Chondrocyte (in vitro differentiated cells): ENCODE measurements at places on chromosomes 12 and 14.

- no peak for DNase-seq
Observed at GRCh38 chr14:54207476-54208462, 189.0 kb upstream of the CDKN3 start.

DNA sequence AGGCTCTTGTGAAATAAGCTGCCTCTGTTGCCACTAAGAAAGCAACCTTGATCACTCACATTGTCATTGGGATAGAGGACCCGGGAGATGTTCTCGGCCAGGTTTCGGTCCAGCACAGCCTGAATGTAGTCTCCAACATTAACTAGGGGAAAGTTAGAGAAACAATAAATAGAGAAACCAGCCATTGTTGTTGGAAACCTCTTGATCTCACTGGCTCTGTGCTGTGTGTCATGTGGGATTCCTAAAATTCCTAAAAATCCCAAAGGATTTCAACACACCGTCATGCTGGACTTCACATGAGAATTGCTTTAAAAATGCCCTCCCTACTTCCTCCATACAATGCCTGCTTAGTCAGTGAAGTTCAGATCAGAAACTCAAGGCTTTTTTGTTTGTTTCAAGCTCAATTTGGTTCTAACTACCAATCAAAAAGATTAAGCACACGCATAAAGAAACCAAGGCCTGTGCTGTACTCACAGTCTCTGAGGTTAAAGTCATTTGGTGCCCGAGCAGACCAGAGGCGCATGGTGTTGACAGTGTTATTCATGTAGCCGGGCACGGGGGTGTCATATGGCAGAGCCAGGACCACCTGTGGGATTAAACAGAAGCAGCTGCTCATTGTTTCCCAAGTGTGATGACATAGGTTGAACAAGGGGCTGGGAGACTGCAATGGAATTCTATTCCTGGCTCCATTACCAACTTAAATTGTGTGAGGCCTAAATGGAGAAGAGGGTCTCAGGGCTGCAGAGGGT is 23.6 kb downstream of the PYGL start:
- DNase-seq = no peak

- DNase-seq = peak; percentile 86
Observed at GRCh38 chr14:105917933-105918436, 391.6 kb downstream of the TMEM121 start.

DNA sequence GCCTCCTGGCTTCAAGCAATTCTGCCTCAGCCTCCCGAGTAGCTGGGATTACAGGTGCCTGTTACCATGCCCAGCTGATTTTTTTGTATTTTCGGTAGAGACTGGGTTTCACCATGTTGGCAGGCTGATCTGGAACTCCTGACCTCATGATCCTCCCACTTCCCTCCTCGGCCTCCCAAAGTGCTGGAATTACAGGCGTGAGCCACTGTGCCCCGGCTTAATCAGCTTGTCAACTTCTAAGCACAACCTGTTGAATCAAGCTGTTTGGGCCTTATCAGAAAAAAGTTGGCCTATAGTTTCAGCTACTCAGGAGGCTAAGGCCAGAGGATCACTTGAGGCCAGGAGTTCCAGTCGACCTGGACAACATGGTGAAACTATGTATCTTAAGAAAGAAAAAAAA is 7.9 kb downstream of the MARK3 start:
- DNase-seq = no peak

GRCh38 chr12:92496790-92497189 is 206.0 kb upstream of the PLEKHG7 start:
- no peak for DNase-seq

- DNase-seq = no peak
Observed at GRCh38 chr12:65602610-65603295, 221.5 kb upstream of the HMGA2 start.

DNA sequence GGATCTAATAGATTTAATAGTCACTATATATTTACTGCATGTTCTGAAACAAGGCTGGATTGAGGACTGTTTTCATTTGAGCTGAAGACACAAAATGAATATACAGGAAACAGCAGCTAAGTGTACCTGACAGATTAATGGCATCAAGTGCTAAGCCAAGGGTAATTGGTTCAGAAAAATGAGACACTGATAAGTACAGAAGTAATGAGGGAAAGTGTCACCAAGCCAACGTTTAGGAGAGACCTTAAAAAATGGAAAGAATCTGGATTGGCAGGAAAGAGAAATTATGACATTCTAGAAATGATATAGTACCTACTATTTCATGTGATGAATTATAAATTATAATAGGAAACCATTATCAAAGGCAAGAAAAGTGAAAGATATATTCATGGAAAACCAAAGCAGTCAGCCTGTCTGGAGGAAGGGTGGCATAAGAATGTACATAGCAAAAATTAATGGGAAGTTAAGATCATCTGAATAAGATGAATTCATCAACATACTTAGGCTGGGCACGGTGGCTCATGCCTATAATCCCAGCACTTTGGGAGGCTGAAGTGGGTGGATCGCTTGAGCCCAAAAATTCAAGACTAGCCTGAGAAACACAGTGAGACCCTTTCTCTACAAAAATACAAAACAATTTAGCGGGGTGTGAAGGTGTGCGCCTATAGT is 21.0 kb upstream of the DUSP16 start:
- DNase-seq = no peak

DNA sequence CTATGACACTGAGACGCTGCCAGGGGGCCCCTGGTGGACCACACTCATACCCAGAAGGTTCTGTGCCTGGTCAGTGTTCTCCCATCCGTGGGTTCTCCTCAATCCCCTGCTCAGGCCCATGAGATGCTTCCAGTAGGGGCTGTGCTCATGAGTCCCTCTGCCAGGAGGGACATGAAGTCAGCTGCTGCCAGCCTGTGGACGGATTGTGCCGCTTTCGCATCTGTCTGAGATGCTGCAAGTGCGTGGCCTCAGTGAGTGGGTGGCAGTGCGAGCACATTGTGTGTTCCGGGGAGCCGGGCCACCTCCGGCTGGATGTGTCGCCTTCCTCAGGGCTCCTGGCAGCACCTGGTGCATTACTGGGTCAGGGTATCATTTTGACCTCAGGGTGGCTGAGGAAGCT is 15.5 kb downstream of the TUNAR start:
- no peak for DNase-seq

DNA sequence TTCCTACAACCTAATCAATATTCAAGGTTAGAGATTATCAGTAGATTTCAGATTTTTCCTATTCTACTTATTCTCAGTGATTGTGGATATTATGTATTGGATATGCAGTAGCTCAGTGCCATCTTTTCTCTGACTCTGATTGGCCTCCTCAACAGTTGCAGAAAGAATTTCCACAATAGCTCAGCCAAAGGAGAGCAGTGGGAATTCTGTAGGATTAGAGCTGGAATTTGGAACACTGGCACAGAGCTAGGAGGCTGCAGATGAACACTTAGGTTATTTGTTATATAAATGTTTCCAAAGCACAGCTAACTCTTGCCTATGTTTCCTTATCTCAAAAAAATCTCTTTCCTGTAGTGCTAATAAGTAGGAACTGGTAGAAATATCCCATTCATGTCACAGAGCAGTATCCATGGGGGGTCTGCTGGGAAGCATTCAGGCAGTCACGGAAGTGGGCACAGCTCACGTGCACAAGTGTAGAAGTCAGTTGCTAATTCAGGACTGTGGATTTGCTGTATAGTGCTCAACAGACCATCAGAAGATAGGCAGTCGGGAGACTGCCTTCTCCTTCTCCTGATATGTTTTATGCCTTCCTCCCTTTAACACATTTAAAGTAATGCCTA is 116.2 kb upstream of the TMEM260 start:
- no peak for DNase-seq

- no peak for DNase-seq
Observed at GRCh38 chr12:57927086-57927485, 14.3 kb upstream of the ATP23 start.

- no peak for DNase-seq
Observed at GRCh38 chr14:61625165-61625564, 70.1 kb upstream of the HIF1A start.

DNA sequence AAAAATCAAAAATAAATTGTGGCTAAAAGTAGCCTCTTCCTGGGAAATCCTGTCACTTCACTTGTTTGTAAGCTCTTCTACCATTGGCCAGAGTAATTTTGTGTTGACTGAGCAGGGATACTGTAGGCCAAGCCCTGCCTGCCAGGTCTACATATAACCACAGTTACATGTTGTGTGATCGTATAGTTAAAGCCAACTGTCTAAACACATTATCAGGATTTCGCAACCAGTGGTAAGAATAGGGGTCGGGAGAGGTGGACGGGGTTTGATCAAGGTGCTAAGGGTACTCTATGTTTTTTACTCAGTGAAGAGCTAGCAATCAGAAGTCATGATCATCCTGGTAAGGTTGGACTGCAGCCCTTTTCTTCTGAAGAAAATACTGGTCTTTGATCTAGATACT is 13.4 kb downstream of the ANKRD13A start:
- DNase-seq = no peak

- no peak for DNase-seq
Observed at GRCh38 chr14:71237556-71237955, 330.3 kb downstream of the PCNX1 start.

GRCh38 chr12:46518729-46519128 is 146.2 kb upstream of the SLC38A2 start:
- no peak for DNase-seq

DNA sequence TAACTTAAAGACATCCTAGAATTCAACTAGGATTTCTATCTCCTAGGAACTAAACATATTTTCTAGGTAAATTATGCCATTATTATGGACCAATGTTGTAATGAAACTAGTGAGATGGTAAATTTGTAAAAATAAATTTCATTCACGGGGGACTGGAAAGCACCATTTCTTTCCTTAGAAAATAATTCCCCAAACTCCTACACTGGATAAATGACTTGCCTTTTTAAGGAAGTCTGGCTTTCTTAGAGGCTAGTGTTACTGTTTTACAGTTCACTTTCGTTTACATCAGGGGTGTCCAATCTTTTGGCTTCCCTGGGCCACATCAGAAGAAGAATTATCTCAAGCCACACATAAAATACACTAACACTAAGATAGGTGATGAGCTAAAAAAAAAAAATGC is 3.3 kb downstream of the SLC39A9 start:
- DNase-seq = no peak

GRCh38 chr14:21748869-21749303 is 75.3 kb upstream of the OR4E1 start:
- DNase-seq = no peak

DNA sequence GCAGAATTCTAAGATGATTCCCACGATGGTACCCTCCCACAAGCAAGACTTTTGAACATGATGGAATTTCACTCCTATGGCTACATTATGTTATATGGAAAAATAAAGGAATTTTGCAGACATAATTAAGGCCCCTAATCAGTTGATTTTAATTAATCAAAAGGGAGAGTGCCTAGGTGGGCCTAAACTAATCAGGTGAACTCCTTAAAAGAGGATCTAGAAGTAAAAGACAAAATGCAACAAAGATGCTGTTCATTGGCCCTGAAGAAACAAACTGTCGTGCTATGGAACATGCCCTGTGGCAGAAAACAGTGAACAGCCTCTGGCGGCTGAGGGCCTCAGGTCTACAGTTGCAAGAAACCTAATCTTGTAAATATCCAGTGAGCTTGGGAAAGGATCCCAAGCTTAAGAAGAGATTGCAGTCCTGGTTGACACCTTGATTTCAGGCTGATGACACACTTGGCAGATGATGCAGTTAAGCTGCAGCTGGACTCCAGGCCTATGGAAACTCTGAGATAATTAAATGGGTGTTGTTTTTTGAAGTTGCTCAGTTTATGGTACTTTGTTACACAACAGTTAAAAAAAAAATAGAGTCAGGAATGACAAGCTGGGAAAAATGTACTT is 13.8 kb downstream of the TMCC3 start:
- DNase-seq = no peak

GRCh38 chr14:96790186-96790585 is 7.0 kb upstream of the VRK1 start:
- no peak for DNase-seq

DNA sequence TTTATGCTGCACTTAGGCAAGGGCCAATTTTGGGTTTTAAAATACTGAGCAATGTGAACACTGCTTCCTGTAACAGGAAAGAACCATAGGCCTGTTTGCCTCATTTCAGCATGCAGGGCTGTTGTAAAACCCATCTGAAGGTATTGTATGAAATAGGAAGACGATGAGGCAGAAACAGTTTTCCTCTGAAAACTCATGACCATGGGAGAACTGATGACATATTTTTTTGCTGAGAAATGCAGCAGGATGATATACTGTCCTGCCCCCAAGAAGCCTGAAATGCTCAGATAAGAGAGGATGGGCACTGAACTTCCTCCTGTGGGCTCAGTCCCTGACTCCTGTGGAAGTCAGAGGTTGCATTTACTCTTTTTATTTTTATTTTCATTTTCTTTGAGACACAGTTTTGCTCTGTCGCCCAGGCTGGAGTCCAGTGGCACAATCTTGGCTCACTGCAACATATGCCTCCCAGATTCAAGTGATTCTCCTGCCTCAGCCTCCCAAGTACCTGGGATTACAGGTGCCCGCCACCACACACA is 17.4 kb downstream of the PYGL start:
- DNase-seq = no peak

GRCh38 chr12:100995201-100995600 is 200.6 kb downstream of the ANO4 start:
- DNase-seq = no peak

DNA sequence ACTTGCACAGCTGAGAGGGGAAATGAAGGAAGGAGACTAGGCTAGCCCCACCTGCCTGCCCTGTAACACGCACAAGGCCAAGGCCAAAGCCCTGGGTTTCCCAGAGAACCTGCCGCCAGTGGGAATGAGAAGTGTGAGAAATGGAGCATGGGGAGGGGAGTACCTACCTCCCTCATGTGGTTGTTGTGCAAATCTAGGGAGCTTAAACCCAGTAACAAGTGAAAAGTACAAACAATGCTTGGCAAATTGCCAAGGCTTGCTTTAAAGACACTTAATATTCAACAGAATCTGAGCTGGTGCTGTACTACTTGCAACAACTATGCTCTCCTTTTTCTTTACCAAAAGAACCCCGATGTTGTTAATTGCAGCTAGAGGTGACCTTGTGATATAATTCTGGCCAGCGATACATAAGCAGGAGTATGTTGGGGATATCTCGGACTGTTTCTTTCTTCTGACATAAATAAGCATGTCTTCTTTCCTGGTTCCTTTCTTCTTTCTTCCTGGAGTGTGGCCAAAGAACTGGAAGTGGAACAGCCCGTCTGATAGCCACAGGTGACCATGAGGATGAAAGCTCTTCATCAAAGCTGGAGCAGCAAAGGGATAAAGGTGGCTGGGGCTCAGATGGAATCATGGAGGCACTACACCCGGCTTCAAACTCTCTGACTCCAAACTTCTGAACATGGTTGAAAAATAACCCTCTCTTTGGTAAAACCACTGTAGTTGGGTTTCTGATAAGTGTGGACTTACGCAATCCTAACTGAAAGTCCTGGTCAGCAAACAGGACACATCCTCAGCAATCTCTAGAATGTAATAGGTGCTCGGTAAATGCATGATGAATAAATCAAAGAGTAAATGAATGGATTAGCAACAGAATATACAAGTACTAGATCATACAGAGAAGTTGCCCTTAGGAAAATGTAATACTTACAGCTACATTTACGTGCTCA is 207.9 kb downstream of the NUAK1 start:
- DNase-seq = no peak

- DNase-seq = no peak
Observed at GRCh38 chr14:57245941-57246340, 22.8 kb downstream of the EXOC5 start.
